ENCODE measurements at places on chromosomes 4 and X. TPM values are rescaled to one million over a fixed set of nuclear protein-coding genes. Genes with fewer than 3 reads are reported as not detected.

GABRB1 gene
- not detected for total RNA-seq

SERPINA7 gene
- not detected for total RNA-seq

HTR2C gene
- total RNA-seq: not detected

VEGFC gene
- 47.1 TPM for total RNA-seq

HMX1 gene
- not detected for total RNA-seq

ABHD18 gene
- 9.1 TPM for total RNA-seq

RGS12 gene
- total RNA-seq: 78.0 TPM

RNF128 gene
- not detected for total RNA-seq

HTATSF1 gene
- 31.1 TPM for total RNA-seq
